ENCODE measurements at places on chromosomes 7 and 10.

- DNase-seq = no peak
These were observed 410.0 kb downstream of the HTR7 start for GRCh38 chr10:90447831-90448230.

- no peak for DNase-seq
These were observed 28.0 kb downstream of the SNX10 start for GRCh38 chr7:26319636-26320035.

DNA sequence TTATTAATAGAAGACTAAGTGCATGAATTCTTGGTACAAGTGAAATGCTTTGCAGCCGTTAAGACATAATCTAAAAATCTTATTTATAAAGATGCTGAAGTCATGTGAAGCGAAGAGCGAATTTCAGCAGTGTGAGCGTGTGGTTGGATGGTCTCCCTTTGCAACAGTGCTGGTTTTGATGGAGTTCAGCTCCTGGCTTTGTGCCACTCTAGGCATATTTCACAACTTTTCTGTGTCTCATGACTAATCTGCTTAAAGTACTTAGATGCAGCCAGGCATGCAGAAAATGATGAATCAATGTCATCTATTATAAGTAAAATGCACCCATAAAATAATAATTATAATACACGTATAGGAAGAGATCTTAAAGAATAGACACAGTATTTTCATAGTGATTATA is 107.2 kb upstream of the TCERG1L start:
- DNase-seq = no peak

DNA sequence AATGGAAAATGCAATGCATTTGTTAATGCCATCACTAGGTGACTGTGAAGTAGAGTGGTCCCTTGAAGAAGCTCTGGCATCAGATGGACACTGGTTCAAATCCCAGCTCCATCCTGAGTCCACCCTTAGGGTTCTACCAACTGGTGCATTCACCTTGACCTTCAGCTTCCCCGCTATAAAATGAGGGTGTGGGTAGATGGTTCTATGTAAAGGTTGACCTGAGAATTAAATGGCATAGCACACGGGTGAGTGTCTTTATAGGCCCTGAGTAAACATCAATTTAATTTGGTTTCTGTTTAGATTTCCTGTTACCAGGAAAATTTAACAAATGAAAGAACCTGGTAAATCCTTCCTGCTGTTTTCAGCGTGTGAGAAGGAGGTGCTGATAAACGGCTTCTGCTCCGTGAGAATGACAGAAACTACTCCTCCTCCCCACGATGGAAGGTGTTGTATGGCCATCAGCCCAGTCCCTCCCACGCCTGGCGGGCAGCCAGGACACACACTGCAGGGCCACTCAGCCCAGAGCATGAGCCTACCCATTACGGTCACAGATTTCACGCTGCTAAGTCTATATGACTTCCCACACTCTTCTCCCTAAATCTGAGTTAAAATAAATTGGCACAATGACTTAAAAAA is 210.1 kb downstream of the TNS3 start:
- DNase-seq = no peak

DNA sequence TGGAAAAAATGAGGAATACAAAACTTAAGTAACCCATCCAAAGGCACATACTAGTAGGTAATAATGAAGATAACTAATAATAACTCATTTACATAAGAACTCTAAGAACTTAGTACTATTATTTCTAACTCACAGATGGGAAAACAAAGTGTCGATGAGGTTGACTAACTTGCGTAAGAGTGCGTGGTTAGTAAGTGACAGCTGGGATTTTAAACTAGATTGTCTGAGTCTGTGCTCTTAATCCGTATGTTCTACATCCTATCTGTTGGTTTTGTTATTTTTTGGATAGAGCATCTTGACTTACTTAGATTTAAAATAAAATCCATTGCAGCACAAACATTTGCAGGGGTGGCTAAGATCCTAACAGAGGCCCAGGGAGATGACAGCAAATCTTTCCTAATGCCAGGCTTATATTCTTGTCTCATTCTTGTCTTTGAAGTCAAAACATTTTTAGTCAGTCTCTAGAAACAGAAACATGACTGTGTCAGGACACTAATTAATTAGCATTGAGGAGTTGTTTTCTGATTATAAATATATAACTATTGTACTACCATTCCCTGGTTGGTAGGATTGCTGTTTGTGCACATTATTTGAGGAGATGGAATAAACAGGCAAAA is 11.7 kb downstream of the RPA3 start:
- no peak for DNase-seq

DNA sequence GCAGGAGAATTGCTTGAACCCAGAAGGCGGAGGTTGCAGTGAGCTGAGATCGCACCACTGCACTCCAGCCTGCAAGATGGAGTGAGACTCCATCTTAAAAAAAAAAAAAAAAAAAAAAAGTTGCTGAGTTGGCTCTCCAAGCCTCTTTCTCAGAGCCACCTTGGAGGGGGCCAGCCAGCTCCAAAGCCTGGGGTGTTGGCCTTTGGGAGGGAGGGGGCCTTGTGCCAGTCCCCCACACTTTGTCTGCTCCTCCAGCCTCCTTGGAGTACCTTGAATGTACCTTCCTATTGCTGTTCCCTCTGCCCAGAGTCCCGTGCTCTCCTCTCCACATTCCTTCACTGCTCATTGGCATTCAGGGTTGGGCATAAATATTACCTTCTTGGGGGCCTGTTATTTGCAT is 62.4 kb downstream of the GRK5 start:
- no peak for DNase-seq

DNA sequence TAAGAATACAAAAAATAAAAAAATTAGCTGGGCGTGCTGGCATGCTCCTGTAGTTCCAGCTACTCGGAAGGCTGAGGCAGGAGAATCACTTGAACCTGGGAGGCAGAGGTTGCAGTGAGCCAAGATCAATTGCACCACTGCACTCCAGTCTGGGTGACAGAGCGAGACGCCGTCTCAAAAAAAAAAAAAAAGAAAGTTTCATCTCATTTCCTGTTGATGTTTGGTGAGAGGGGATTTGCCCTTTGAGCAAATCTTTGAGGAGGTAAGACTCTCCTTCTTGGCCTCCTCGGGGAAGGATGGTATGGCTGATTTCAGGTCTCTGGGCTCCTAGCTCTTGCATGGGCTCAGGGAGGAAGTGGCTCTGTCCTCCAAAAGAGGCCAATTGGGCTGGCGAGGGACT is 3.6 kb upstream of the GRID2IP start:
- no peak for DNase-seq
